ENCODE measurements at places on chromosomes 1 and 21.

- DNase-seq: no peak
Observed at GRCh38 chr1:162706606-162707005, 74.3 kb downstream of the DDR2 start.

GRCh38 chr1:54971317-54971791, 9.1 kb upstream of the TMEM61 start:
- DNase-seq: no peak

DNA sequence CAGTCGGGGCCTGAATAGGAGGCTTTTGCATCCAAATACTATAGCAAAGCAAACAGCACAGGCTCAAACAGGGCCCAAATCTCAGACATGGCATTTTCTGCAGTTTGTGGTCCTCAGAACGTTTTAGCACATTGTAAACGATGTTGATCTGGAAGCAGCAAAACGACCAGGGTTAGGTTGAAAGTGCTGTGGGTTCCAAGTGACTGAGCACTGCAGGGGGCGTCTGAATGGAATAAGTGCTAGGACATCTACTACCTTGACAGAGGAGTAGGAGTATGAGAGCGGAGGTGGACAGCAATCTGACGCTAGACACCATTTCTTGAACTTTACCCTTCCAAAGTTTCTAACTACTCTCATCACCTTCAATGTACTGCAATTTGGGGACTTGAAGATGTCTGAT, 214.9 kb downstream of the BARHL2 start:
- no peak for DNase-seq

- no peak for DNase-seq
Observed at GRCh38 chr21:31873275-31873695, 465 bp downstream of the HUNK start.

- no peak for DNase-seq
Observed at GRCh38 chr1:150256554-150257341, 826 bp upstream of the CA14 start.

DNA sequence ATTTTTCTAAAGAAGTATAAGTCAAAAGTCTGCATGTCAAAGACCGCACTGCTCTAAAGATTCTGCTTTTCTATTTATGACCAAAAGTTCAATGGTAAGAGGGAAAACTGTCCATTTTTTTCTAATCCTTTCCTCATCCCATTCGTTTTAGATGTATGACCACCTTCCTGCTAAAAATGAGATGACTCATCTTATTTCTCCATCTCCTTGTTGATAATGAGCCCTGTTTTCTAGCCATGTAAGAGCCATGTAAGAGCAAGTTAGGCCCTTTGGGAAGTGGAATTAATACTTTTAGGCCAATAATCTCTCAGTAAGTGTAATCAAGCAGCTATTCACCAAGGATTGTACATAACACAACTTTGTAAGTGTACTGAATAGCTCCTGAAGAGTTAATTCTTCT, 475.6 kb upstream of the B3GALT2 start:
- DNase-seq: no peak

- no peak for DNase-seq
Observed at GRCh38 chr1:22347854-22348760, 103.5 kb upstream of the ZBTB40 start.

GRCh38 chr1:33972676-33973395, 109.0 kb downstream of the HMGB4 start:
- no peak for DNase-seq

DNA sequence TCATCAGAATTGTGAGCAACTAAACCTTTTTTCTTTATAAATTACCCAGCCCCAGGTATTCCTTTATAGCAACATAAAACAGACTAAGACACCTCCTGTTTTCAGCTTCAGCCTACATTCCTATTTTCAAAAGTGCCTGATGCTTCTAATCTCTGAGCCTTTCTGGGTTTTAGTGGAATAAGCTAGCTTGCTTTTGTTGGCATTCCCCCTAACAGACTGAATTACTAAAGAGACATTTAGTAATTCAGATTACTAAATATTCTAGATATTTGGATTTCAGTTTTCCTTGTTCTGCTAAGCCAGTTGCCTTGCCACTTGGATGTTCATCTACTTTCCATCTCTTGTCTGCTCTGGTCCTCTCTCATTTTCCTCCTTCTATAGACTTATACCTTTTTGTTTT, 10.5 kb upstream of the GNG12 start:
- DNase-seq: no peak

DNA sequence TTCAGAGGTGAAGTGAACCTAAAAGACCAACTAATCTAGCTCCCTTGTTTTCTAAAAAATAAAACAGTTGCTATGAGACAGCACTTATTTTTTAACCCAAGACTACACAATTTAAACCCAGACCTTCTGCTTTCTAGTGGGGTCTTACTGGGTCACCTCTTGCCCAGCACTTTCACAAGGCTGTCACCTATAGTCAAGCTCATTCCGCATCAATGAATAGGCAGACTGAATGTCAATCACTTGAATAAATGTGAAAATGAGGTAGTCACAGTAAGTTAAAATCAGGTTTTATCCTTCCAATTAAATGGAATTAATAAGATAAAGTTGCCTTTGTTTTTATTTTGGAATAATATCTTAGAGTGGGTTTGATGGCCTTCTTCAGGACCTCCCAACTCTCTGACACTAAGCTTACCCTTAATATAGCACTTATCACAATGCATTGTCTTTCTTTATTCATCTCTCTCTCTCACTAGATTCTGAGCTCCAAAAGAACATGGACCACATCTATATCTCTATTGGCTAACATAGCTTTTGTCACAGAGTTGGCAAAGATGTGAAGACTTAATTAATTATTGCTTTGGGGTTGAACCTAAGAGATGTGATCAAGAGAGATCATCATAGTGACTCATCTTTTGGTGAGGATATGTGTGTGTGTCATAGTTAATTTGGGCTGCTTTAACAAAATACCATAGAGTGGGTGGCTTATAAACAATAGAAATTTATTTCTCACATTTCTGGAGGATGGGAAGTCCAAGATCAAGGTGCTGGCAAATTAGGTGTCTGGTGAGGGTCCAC, 248.7 kb upstream of the DAB1 start:
- no peak for DNase-seq

DNA sequence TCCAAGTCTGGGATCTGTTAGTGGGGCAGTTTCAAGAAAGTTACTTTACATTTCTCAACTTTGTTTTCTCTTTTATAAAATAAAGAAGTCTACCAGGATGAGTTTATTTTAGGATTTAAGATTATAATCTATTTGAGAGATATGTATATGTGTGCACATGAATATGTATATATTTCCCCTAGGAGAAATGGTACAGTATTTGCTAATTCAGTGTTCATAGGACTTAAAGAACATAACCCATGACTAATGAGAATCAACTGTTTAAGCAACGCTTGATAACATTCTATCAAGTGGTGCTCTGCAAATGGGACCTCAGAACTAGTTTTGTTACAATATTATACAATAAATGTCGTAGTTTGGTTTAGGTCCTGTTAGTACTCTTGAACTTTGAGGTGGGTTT, 7.0 kb downstream of the BCAS2 start:
- no peak for DNase-seq

DNA sequence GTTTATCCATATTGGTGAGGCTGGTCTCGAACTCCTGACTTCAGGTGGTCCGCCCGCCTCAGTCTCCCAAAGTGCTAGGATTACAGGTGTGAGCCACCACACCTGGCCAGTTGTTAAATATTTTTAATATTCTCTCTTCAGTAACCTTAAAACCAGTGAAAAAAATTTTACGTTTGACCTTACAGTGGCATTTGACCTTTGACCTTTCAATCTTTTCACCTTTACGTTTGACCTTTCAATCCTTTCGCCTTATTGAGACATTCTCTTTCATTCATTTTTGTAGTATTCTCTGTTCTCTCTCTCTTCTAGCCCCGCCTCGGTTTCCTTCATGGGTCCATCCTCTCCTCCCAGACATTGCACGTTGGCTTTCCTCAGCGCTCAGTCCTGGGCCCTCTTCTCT, 277.9 kb downstream of the DNM3 start:
- no peak for DNase-seq

DNA sequence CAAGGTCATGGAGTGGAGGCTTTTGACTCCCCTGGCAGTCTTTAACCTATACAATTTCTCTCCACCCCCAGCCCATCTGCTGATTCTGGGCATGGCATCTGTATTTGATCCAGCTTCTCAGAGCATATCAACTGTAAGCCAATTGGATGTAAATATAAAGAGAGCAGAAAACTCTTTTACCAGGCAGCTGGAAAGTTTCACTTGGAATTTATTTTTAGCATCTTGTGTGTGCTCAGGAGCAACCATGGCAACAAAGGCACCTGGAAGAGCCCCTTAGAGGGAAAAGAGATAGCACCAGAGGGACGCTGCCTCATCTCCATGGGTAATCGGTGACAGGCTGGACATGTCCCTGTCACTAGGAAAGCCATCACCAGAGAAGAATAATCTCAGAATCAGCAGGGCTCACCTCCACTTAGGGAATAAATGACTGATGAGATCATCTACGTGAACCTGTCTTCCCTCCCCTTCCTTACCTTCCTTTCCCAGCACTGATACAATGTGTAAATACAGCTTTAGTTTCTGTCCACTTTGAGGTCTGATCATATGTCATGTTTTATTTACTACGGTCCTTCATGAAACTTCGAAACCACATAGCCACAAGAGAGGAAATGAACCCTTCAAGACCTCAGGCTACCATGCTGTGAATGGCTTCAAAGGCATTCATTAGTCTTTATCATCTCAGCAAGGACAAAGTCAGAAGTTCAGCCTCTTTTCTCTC, 25.3 kb upstream of the SIPA1L2 start:
- no peak for DNase-seq

DNA sequence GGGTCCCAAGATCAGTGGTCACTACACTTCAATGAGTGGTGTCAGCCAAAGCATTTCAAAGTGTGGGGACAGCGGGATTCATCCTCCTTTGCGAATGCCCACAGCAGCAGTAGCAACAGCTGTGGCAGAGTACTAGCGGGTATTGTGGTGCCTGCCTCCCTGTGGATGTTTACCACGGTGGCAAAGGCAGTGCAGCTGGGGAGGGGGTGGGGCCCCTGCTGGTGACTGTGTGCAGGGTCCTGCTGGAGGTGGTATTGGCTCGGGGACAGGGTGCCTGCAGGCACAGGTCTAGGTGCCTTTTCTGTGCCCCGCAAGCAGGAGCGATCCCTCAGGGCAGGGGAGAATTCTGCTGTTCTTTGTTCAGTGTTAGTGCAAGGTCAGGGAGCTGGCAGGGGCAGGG, 415.7 kb downstream of the USP25 start:
- no peak for DNase-seq

- no peak for DNase-seq
Observed at GRCh38 chr21:41143596-41144325, 24.2 kb upstream of the BACE2 start.

DNA sequence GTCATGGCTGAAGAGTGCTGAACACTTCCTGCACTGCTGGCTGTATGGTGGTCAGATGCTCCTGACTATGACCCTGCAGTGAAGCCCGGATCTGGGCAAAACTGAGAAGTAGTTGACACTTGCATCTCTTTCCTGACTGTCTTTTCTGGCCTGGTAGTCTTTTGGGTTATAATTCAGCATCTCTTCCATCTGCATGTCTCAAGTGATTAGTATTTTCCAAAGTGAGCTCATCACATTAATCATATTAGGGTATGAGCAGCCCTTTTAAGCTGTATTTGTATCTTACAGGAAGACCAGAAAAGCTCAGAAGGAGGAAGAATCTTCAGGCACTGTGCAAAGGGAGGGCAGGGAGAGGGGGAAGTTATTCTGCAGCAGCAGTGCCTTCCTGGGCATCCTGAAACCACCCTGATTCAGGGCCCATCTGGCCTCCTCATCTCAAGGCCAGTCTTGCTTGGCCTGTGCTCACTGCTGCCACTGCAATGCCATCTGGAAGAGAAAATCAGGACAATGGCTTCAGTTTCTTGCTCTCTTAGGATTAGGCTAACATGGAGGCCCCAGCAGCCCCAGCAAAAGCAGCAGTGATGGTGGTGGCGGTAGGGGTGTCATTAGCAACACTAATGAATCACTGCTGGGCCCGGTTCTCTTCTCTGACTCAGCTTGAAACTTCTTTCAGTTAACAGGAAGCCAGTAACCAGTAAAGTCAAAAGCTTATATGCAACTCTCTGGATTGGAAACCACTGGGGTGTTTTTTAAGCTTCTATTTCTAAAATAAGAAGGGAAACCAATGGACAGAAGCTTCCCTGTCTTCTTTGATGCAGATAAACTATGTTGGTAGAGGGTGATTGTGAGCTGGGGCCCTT, 63.3 kb upstream of the WDR26 start:
- peak; percentile 11 for DNase-seq

GRCh38 chr1:18237371-18237770, 129.8 kb downstream of the IGSF21 start:
- DNase-seq: no peak

DNA sequence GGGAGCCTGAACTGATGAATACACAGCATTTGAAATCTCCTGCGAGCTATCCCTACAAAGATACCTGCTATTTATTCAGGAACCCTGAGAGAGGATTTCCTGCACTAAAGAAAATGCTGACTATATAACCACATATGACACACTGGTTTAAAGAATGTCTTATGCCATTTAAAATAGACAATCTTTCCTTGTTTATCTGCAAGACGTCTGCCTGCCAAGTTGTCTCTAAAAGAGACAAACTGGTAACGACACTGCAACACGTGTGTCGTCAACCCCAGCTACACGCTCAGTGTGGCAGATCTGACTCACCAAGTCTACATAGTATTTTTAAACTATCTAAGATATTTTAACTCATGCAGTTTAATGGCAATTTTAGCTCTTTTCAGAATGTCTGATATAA, 42.7 kb downstream of the APP start:
- no peak for DNase-seq

DNA sequence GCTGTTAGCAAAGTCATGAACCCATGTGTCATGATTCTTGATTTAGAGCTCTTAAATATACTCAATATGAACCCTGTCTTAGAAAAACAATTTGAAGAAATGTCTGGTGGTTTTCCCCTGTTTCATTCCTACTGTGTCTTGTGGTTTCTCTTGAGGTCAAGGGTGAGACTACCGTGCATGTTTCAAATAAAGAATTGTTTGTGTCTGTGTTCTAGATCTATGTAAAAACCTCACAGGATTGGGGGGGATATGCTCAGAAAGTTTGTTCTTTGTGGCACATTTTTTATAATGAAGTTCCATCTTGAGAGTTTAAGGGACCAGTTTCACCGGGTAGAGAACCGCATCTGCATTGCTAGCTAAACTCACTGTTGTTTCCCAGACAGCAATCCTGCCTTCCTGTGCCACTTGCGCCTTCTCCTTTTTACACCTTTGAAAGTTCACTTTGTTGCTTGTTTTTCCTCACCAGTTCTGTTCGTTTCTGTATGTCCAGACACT, 30.9 kb upstream of the CACYBP start:
- no peak for DNase-seq

DNA sequence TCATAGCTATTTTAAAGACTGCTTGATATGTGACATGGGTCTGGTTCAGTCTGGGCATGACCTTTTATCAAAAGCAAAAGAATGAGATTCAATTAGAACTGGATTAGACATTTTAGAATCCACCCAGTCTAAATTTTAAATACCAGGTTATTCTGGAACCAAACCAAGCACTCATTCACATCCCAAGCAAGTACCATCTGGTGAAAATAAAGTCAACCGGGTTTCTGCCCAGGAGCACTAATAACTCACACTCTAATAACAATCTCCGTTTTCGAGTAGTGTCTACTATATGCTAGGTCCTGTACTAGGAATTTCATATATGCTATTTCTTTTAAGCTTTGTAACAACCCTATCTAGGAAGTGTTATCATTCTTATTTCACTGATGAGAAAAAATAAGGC, 30.6 kb downstream of the ZNHIT6 start:
- DNase-seq: no peak

All from activated T-helper 1 cell treated with Interleukin-2 at 50 U/mL for 16 hours (primary cell).